ENCODE measurements at places on chromosomes 1 and 21.

- DNase-seq = no peak
Measured at GRCh38 chr1:58649555-58649954, 50.3 kb downstream of the MYSM1 start.

DNA sequence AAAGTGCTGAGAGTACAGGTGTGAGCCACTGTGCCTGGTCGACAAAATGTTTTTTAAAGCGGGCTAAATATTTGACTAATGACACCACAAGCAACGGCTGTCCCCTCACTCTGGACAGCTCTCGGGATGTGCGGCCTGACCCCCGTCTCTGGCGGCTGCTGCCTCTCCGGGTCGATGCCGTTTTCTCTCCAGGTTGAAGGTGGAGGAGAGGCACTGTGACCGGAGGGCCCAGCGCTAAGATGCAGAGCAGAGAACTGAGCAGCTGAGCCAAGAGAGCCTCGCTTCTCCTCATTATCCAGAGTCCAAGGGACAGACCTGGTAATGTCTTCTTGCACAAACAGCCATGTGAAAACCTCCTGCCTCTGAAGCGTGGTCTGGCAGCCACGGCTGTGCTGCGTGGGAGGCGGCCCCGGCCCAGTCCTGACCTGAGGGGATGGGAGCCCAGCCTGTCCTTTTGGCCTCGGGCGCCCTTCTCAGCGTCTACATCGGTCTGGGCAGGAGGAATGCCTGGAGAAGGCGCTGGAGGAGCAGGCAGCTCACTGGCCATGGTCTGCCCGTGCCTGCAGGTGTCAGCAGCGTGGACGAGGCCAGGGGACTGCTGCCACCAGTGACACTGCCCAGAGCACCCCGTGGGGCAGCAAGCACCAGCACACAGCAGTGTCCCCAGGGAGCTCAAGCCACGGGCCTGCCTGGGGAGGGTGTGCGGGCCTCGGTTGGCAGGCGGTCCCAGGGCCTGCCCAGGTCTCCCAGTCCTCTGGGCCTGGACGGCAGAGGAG, 10.3 kb downstream of the MORN1 start:
- DNase-seq = no peak

DNA sequence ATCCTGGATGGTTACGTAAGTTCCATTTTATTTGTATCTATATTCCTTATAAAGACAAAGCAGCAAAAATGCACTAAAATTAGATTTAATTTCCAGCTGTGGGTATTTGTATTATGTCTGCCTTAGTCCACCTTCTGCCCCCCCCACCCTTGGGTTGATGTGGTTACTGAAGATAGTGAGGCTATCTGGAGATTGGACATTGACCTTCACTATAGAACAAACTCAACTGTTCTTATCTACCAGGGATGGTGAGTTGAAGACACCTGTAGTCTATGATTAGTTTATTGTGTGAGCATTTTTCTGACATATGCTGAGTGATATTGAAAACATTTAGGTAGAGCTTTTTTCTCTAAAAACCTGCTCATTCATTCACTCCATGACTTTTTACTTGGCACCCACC, 122.2 kb downstream of the NFIA start:
- DNase-seq = no peak

- DNase-seq = peak; percentile 32
Measured at GRCh38 chr1:226063224-226063976, 884 bp downstream of the H3-3A start.

GRCh38 chr1:226645279-226645976, 93.7 kb downstream of the ITPKB start:
- no peak for DNase-seq

DNA sequence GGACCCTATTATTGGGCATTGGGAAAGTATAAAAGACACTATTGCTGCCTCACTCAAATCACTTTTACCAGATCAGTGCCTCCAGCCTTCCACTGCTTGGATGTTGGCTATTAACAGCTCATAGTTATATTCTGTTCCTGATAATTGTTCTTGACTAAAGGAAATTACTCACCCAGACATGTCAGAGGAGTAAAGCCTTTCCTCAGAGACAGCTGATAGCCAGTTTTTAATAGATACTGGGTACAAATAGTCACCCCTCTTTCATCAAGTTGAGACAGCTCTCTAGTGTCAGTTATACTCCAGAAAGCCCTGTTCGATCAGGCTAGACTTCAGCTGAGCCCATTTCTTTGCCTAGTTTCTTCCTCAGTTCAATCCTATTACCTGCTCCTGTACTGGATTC, 876.1 kb upstream of the B3GALT2 start:
- peak; percentile 85 for DNase-seq

DNA sequence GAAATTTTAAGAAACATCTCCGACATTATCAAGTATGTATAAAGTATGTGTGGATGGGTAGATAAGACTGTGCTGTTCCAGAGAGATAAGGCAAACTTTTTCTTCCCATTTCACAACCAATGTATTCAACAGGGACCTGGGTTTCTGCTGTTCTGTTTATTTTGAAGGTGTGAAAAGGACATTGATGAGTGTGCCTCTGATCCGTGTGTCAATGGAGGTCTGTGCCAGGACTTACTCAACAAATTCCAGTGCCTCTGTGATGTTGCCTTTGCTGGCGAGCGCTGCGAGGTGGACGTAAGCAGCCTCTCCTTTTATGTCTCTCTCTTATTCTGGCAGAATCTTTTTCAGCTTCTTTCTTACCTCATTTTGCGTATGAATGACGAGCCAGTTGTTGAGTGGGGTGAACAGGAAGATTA, 174.0 kb downstream of the CRB1 start:
- peak; percentile 51 for DNase-seq

DNA sequence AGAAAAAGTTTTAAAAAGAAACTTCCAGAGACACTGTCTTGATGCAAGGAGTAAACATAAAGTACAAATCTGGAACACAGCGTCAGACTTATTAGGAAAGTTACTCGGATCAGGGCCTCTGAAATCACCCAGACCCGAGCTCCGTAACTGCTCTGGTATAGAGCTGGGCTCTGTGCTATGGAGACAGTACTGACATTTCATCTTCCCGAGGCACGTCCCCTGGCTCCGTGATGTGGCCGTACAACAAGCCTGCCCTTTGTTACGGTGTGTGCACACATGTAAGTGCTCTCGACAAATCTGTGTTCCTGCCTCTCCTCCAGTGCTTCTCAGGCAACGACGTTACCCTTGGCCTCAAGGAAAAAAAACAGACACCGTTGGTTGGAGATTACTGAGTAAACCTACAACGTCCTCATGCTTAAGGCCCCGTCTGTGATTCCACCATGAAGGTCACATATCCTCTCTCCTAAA, 107.0 kb upstream of the IRF2BP2 start:
- DNase-seq = no peak

GRCh38 chr1:192579010-192579738, 3.6 kb downstream of the RGS1 start:
- DNase-seq = peak; percentile 35

DNA sequence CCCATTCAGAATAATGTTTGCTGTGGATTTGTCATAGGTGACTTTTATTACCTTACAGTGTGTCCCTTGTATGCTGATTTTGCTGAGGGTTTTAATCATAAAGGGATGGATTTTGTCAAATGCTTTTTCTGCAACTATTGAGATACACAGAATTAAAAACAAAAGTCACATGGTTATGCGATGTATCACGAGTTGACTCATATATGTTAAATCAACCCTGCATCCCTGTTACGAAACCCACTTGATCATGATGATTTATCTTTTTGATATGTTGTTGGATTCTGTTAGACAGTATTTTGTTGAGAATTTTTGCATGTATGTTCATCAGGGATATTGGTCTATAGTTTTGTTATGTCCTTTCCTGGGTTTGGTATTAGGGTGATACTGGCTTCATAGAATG, 10.7 kb upstream of the OR2T34 start:
- DNase-seq = peak; percentile 39
